Activated gamma-delta T cell treated with Interleukin-2 at 50 U/mL for 16 hours (primary cell): ENCODE measurements at places on chromosomes 1 and 21.

- no peak for DNase-seq
Measured at GRCh38 chr1:29122682-29123052, 1.0 kb downstream of the TMEM200B start.

GRCh38 chr1:228178737-228179684 lies 13.4 kb downstream of the IBA57 start:
- DNase-seq = no peak

DNA sequence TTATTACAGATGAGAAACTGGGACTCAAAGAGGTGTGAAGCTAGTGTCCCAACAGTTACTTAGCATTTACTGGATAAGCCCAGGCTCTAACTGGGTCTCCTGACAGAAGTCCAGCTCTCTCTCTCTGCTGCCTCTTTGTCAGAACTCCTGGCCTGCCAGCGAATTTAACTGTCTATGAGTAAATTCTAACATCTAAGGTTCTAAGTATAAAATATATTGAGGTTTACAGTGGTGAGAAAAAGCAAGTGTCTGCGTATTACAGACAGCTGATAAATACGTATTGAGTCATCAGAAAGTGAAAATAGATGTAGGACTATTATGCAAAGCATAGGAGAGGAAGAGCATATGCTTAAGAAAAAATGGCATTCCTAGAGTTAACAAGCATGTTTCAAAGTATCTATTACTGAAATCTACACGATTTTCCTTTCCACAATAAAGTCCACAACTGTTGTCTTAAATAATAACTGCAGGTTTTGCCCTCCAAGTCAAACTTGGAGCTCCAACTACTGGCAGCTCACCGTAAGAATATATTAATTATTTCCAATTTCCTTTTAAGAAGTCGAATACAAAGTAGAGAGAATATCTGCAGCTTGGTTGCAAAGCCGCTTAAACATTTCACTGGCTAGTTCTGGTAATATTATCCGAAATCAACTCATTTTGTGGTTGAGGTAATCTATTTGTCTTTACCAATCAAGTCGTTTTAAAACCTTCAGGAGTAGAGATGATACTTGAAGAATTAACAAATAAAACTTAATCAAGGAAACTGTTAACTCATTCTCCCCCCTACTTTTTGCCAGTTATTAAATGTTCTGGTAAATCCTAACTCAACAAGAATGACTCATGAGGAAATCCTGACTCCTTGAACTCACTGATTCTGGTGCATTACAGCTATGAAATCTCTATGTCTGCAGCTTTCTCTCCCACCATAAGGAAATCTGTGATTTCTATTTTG lies 1.4 kb upstream of the RGS2 start:
- DNase-seq = no peak

- DNase-seq = no peak
Measured at GRCh38 chr1:231369282-231369681, 31.2 kb downstream of the SPRTN start.

GRCh38 chr1:228162286-228163006 lies 3.2 kb upstream of the IBA57 start:
- no peak for DNase-seq

DNA sequence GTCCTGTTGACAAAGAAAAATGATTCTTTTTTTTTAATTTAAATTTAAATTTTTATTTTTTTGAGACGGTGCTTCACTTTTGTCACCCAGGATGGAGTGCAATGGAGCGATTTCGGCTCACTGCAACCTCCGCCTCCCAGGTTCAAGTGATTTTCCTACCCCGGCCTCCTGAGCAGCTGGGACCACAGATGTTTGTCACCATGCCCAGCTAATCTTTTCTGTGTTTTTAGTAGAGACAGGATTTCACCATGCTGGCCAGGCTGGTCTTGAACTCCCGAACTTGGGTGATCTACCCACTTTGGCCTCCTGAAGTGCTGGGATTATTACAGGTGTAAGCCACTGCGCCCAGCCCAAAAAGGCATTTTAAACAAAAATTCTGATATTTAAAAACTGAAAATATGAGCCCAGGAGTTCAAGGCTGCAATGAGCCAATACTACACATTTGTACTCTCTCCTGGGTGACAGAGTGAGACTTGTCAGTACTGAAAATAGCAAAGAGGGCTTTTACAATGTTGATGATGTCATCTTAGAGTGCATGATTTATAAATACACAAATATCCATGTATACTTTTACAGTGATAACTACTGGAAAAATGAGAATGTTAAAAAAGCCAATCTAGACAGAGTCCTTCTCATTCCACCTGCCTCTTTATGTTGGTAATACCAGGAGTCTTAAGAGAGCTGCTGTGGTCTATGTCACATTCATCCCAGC lies 56.0 kb upstream of the STUM start:
- no peak for DNase-seq

- DNase-seq = no peak
Measured at GRCh38 chr1:13869172-13869797, 169.3 kb downstream of the PRDM2 start.

- no peak for DNase-seq
Measured at GRCh38 chr21:45698493-45699184, 55.1 kb downstream of the PCBP3 start.

- no peak for DNase-seq
Measured at GRCh38 chr1:200890818-200891773, 3.6 kb upstream of the INAVA start.

GRCh38 chr1:151831605-151832004 lies at the start of gene RORC:
Gene RORC (minus strand): TSS chr1:151831802. CDS start chr1:151831764, 38 bp downstream.
- DNase-seq = no peak

- no peak for DNase-seq
Measured at GRCh38 chr1:17287130-17287776, 20.7 kb upstream of the PADI4 start.

DNA sequence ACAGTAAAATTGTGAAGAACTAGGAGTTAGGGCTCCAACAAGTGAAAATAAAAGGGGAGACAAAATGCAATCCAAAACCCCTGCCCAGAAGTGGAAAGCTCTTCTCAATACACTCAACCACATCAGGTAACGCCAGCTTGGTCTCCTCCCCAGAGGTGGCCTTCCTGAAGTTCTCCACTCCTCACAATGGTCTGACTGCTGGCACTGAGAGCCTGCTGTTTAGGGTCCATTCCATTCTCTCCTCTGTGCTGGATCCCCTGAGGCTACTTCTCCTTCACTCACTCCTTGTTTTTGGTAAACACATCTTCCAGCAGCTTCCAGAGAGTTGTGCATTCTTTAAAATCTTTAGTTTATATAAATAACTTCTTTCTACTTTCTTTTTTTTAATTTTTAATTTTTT lies 189.5 kb downstream of the KCNT2 start:
- no peak for DNase-seq

DNA sequence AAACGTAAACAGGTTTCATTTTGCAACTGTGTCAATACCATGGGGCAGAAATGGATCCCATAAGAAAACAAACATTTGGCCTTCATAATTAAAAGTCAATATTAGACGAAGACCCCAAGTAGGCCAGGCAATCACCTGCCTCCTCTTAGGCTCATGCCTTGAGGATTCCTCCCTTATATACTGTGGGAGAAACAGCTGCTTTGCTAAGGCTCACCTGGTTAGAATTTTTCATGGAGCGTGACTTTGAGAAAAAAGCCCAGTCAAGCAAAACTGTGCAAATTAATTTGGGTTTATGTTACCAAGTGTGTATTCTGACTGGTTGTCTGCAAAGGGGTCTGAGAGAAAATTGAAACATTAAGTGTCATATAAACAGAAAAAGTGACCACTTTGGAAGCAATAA lies 605.3 kb upstream of the USP24 start:
- no peak for DNase-seq

GRCh38 chr1:41875487-41875886 lies 43.2 kb downstream of the HIVEP3 start:
- DNase-seq = no peak

DNA sequence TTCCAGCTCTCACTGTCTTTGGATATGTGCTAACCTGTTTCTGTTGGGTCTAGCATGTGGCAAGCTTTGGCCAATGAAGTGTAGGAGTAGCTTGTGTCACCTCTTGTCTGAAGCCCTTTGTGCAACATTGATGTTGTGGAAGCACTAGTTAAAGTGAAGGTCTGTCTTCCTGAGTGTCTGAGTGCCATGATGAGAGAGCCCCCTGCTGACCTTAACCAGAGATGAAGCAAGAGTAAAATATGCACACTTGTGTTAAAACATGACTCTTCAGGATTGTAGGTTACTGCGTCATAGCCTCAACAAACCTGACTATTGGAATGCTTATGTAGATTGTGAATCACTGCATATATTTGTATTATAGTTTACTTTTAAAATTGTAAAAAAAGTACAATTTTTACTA lies 103.7 kb downstream of the NCAM2 start:
- no peak for DNase-seq

GRCh38 chr1:992362-992761 lies 7.5 kb downstream of the HES4 start:
- no peak for DNase-seq

- DNase-seq = no peak
Measured at GRCh38 chr1:78092643-78093042, 46.9 kb downstream of the GIPC2 start.

DNA sequence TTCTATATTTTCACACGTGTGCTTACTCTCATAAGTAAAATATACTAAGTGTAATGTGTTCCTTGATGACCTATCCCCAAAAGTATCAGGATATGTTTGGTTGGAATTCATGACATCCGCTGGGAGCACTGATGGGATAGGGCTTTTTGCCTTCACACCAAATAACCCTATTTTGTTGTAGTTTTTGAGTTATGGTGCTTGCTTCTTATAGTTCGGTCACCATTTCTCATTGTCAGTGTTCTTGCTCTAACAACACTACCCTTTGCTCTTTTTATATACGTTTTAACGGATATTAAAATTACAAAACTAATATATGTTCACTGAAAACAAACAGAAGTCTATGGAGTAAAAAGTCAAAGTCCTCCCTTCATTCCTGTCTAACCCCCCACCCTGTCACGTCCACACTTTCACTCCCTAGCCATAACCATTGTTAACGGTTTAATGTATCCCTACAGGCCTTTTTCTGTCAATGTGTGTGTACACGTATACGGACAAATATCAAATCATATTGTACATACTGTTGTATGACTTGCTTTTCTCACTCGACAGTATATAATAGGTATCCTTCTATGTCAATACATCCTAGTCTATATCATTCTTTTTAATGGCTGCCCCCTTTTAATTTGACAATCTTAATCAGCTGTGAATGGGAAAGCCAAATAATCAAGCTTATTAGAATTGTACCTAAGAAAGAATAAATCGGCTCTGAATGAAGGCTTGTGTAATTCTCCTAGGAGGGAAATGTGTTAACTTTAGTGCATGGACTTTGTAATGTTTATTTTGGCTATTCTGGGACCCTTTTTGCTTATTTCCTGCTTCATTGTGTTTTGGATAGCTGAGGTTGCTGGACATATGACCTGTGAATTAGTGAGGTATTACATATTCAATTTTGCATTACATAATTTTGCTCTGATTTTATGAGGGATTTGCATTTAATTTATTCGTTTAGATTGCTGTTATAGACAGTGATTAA lies 3.5 kb upstream of the RNF220 start:
- no peak for DNase-seq

- DNase-seq = no peak
Measured at GRCh38 chr21:14541841-14542490, 4.1 kb downstream of the SAMSN1 start.

DNA sequence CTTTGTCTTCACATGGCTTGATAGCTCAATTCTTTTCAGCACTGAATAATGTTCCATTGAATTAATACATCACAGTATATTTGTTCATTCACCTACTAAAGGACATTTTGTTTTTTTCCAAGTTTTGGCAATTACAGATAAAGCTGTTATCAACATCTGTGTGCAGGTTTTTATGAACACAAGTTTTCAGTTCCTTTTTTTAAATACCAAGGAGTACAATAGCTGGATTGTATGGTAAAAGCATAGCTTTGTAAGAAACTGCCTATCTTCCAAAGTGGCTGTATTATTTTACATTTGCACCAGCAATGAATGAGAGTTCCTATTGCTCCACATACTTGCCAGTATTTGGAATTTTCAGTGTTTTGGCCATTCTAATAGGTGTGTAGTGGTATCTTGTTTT lies 4.8 kb upstream of the MCOLN2 start:
- no peak for DNase-seq

- no peak for DNase-seq
Measured at GRCh38 chr1:17588048-17588871, 48.8 kb downstream of the ARHGEF10L start.

DNA sequence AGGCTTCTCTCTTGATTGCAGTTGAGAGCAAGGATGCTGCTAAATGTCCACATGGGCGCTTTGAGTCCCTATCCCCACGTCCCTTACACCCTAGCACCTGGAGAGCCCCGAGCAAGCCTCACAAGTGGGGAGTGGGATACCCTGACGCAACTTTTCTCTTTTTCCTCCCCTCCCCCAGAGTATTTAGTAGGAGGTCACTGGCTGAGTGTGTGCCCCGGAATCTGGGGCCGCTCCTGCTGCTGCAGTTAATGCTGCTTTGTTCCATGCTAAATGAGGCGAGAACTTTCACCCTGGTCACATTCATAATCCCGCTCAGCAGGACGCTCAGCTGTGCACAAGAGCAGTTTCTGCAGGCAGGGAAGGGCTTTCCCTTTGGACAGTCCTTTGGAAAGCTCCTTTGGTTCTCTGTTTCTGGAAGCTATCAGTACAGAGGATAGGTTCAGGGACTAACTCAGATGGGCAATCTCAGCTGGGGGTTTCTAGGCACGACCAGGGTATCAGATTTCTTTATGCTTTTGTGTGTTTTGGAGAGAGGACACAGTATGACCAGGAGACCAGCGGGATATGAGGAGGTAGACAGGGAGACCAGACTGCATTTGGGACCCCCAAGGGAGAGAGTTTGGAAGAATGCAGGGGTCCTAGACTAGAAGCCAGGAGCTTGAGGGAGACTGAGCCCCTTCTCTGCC lies 75.9 kb downstream of the NOS1AP start:
- no peak for DNase-seq

- no peak for DNase-seq
Measured at GRCh38 chr1:154446789-154447188, 41.6 kb downstream of the IL6R start.

GRCh38 chr1:44802306-44803061 lies 2.3 kb downstream of the PLK3 start:
- no peak for DNase-seq

- DNase-seq = no peak
Measured at GRCh38 chr1:186375929-186376319, 286 bp downstream of the ODR4 start.

- no peak for DNase-seq
Measured at GRCh38 chr1:180156631-180157091, 2.0 kb downstream of the QSOX1 start.

DNA sequence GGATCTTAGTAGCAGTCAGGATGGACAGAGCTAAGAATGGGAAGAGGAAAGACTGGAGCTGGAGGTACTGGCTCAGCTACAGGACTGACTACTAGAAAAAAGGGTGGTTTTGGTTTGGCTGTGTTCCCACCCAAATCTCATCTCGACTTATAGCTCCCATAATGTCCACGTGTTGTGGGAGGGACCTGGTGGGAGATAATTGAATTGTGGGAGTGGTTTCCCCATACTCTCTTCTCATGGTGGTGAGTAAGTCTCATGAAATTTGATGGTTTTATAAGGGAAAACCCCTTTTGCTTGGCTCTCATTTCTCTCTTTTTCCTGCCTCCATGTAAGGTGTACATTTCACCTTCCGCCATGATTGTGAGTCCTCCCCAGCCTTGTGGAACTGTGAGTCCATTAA lies 466.5 kb upstream of the DEPDC1 start:
- no peak for DNase-seq
